ENCODE measurements at places on chromosomes 1 and 21. TPM values are rescaled to one million over a fixed set of nuclear protein-coding genes. Genes with fewer than 3 reads are reported as not detected.

- DNase-seq, result no peak
These were observed 76.7 kb downstream of the NFASC start for GRCh38 chr1:204947338-204947737.

DNA sequence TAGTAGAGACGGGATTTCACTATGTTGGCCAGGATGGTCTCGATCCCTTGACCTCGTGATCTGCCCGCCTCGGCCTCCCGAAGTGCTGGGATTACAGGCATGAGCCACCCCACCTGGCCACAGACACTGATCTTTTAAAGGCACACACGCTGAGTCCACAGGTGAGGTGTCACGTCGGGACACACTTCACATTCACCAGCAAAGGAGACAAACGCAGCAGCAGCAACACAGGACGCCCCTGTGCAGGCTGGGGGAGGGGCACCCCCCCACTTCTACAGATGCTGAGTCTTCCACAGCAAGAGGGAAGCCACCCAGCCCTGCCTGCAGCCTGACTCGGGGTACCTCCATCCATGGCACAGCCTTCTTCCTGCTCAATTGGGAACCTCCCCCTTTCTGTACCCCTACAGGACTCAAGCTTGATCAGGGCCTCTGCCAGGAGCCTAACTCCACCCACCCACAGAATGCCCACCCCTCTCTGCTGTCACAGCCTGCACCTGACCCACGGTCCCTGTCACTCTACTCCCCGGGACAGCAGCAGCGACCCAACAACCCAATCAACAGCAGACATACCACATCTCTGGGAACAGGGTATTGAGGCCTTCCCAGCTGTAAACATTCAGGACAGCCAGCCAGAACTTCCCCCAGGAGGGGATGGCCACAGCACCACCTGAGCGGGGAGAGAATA, 9.5 kb downstream of the LSS start:
- DNase-seq, result no peak

DNA sequence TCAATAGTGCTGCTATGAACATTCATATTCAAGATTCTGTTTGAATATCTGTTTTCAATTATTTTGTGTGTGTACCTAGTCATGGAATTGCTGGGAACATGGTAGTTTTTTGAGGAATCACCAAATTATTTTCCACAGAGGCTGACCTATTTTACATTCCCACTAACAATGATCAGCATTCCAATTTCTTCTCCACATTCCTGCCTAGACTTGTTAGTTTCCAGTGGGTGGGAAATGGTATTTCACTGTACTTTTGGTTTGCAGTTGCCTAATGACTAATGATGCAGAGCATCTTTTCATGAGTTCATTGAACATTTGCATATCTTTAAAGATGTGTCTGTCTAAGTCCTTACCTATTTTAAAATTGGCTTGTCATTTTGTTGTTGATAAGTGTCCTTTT, 1182.6 kb upstream of the B3GALT2 start:
- no peak for DNase-seq

GRCh38 chr1:117985239-117985638, 55.7 kb downstream of the WDR3 start:
- DNase-seq, result no peak

- DNase-seq, result no peak
These were observed 44.8 kb downstream of the USP25 start for GRCh38 chr21:15774590-15774989.

DNA sequence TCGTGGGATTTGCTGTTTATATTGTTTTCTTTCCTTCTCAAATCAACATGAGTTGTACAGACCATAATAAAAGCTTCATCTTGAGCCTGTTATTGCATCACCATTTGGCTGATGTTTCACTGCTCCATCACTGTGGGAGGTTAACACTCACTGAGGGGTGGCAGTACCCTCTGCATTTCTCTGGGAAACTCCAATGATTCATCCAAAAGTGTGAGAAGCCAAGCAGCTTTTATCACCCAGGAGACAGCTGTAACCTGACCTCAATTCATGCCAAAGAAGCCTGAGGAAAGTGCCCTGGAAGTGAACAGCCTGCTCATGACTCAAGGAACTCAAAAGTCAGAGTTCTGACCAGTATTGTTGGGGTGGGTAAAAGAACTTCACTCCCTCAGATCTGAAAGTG, 84.1 kb downstream of the GPR88 start:
- DNase-seq, result no peak

DNA sequence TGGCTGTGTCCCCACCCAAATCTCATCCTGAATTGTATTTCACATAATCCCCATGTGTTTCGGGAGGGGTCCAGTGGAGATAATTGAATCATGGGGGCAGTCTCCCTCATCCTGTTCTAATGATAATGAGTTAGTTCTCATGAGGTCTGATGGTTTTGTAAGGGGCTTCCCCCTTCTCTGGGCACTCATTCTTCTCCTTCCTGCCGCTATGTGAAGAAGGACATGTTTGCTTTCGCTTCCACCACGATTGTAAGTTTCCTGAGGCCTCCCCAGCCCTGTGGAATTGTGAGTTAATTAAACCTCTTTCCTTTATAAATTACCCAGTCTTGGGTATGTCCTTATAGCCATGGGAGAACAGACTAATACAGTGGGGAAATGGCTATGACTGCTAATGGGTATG, 72.7 kb upstream of the ZNF648 start:
- DNase-seq, result no peak

GRCh38 chr1:154962156-154962749, 671 bp upstream of the PYGO2 start:
- DNase-seq, result no peak

DNA sequence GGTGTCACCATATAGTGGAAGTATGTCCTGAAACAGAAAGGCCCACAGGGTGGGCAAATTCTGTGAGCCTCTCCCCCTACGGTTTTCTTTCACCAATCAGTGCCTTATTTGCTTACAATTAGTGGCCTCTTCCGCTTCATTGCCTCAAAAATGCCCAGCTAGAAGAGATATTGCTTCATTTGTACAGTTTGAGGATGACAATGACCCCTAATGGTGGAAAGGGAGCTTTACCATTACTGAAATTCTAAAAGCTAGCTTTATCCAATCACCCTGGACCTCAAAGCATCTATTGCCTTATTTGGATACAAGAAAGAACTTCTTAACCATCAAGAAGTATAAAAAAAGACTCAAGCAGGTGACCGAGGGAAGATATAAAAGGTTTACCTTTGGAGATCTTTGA, 49.6 kb downstream of the LRRC71 start:
- DNase-seq, result no peak

DNA sequence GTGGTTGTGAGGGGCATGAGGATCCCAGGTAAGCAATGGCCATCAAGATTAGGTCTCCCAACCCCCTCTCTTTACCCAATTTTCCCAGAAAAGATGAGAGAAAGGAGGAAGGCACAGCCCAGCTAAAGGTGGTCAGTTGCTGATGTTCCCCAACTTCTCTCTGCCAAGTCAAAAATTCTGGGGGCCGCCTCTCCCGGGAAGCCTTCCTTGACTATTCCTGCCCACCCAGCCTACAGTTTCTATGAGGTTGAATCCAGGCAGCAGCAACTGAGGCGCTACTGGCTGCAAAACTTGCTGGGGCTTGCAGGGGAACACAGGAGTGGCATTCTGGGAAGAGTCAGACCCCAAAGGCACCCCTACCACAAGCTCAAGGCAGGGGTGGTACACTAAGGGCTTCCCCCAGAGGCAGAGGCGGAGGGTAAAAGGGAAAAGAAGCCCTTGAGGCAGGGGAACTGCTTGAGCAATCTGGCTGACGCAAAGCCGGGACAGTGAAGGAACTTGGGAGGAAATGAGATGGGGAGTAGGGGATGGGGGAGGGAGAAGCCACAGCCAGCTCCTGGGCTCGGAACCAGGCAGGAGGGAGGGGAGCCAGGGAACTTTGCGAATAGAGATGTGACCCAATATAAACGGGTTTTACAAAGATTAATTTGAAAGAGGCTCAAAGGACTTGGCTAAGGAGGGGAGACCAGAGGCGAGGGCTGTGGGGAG, 31.2 kb downstream of the SDC3 start:
- DNase-seq, result no peak

- no peak for DNase-seq
These were observed 48.7 kb upstream of the LRRC7 start for GRCh38 chr1:69519006-69519405.

DNA sequence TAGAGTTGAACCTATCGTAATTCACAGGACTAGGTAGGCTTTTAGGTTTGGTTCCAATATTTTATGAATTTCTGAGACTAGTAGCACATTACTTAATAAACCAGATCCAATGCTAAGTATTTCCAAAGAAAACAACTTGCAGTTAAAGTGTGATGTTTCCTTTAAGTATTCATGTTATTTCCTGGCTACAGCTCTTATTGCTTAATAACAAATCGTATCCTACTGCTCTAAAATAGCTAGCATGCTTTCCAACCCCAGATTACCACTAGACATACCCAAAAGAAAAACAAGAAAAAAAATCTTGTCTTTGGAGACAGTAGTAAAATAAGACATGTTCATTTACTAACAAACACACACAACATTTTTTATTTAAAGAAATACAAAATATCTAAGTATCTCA, 898 bp downstream of the KRTAP27-1 start:
- no peak for DNase-seq

GRCh38 chr1:75614399-75614756, 3.5 kb upstream of the SLC44A5 start:
- DNase-seq, result no peak

DNA sequence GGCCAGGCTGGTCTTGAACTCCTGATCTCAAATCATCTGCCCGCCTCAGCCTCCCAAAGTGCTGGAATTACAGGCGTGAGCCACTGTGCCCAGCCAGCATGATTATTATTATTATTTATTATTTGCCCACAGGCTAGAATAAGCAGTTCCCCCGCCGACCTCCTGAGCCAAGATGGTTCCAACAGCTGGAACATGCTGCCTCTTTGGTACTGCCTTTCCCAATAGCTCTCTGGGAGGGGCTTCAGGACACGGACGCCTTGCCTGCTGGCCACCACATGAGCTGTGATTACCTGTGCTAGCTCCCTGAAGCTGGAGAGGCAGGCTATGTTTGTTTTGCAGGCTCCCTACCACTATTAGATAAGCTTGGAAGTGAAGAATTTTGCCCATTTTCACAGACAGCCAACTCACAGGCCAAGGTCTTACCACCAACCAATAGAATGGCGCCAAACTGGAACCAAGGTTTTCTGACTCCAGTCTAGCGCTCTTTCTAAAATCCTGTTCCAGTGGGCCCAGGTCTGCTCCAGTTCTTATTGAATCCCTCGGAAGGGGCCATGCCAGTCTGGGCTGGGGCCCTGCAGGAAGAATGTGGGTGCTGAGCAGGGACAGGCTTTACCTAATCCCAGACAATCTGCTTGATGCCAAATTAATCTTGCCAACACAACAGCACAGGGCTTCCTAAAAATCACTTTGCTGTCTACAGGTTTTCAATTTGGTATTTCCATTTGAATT, 2.1 kb upstream of the GPR61 start:
- no peak for DNase-seq

- DNase-seq, result no peak
These were observed 24.2 kb downstream of the PCSK9 start for GRCh38 chr1:55063577-55063942.

- DNase-seq, result no peak
These were observed 37.2 kb downstream of the TTLL7 start for GRCh38 chr1:83961571-83962295.

GRCh38 chr1:100461222-100461621, 76.7 kb upstream of the GPR88 start:
- DNase-seq, result no peak

- DNase-seq, result no peak
These were observed 20.2 kb upstream of the TOR3A start for GRCh38 chr1:179061360-179062282.

- no peak for DNase-seq
These were observed 24.0 kb upstream of the CPT2 start for GRCh38 chr1:53172426-53173128.

DNA sequence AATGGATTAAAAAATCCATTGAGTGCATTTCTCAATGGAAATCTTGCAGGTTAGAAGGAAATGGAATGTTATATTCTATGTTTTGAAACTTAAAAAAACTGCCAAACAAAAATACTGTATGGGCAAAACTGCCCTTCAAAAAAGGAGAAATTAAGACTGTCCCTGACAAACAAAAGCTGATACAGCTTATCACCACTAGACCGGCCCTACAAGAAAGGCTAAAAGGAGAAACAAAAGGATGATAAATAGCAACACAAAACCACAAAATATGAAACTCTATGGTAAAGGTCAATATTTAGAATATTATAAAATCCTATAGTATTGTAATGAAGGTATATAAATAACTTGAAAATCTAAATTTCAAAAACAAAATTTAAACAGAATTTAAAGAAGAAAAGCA, 60.0 kb downstream of the SLC25A24 start:
- DNase-seq, result no peak

- DNase-seq, result no peak
These were observed 528.4 kb upstream of the RGS18 start for GRCh38 chr1:191629836-191630235.

DNA sequence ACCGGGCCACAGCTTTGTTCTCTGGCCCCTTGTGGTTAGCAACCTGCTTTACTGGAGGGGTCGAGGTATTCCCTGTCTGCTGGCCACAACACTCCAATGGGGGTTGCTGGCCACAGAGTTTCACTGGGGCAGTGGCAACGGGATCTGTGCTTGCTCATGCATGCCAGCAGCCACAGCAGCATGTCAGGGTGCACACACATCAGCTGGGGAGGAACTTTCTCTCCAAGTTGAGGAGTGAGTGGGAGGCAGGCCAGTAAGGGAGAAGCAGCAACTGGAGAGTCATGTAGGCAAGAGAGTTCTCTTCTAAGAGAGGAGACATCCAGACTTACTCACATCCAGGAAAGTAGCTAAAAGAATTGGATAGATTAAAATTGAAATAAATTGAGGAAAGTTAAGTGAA, 38.0 kb downstream of the SAMD13 start:
- DNase-seq, result no peak

DNA sequence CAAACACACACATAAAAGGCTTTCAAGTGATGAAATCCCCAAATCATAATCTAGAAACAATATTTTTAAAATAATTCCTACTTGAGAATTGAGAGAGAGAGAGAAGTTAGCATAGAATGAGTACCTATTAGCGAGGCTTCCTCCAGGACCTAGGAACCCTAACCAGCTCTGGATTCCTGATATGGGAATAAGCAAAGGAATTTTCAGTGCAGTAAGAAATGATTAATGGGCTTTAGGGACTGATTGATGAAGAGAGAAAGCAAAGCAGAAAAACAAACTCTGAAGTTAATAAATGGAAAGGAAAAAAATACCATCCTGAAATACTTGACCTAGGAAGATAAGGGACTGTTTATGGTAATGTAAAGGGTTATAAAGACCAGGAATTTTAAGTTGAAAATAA, 60.6 kb downstream of the WARS2 start:
- DNase-seq, result no peak

- DNase-seq, result no peak
These were observed 180.1 kb downstream of the C1orf94 start for GRCh38 chr1:34356853-34357252.

VASH2 gene
- 19.7 TPM for total RNA-seq

NBPF15 gene
- total RNA-seq, result 47.6 TPM

OR2T11 gene
- total RNA-seq, result not detected

PGLYRP3 gene
- total RNA-seq, result not detected

RAD54L gene
- 2.6 TPM for total RNA-seq

RNF186 gene
- total RNA-seq, result not detected

KIF21B gene
- 1.5 TPM for total RNA-seq

LRRC7 gene
- 47.7 TPM for total RNA-seq

CFHR2 gene
- total RNA-seq, result not detected

CFAP126 gene
- not detected for total RNA-seq

RBP7 gene
- total RNA-seq, result 2.4 TPM

CD5L gene
- total RNA-seq, result not detected

CLSTN1 gene
- total RNA-seq, result 59.6 TPM

KRTAP19-3 gene
- total RNA-seq, result not detected

RXRG gene
- 4.5 TPM for total RNA-seq

CRB1 gene
- 0.58 TPM for total RNA-seq

CGN gene
- total RNA-seq, result 5.9 TPM

LRRC53 gene
- total RNA-seq, result not detected

TTC22 gene
- total RNA-seq, result 2.1 TPM

All from urinary bladder (tissue), 4 donors.